ENCODE measurements at places on chromosomes 4 and X. TPM values are rescaled to one million over a fixed set of nuclear protein-coding genes. Genes with fewer than 3 reads are reported as not detected.

Gene UGT2B7
- not detected for total RNA-seq

Gene ZNF630
- 2.9 TPM for total RNA-seq

Gene C4orf50
- not detected for total RNA-seq

Gene TGIF2LX
- not detected for total RNA-seq

All from Right ventricle myocardium superior (tissue), 1 donor.